K562 (cell line): ENCODE measurements at places on chromosomes 3 and 15. TPM values are rescaled to one million over a fixed set of nuclear protein-coding genes. Genes with fewer than 3 reads are reported as not detected.

DNA sequence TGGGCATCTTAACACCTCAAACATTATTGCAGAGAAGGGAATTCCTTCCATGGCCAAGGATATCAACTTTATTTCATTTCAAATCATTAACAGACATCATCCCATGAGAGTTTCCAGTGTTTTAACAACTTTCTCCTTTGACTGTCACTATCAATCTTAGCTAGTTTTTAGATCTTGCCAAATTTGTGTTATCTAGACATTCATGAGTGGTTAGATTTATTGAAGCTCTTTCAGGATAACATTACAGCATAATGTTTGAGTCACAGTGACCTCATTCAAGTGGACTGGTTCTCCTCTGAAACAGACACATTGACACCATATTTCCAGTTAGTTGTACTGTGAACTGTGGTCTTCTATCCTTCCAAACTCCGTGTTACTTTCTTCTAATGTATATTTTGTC lies 8.6 kb upstream of the TNFAIP8L3 start:
- no peak for DNase-seq

Gene WDR72
- polyA plus RNA-seq = not detected in 2 replicates

DNA sequence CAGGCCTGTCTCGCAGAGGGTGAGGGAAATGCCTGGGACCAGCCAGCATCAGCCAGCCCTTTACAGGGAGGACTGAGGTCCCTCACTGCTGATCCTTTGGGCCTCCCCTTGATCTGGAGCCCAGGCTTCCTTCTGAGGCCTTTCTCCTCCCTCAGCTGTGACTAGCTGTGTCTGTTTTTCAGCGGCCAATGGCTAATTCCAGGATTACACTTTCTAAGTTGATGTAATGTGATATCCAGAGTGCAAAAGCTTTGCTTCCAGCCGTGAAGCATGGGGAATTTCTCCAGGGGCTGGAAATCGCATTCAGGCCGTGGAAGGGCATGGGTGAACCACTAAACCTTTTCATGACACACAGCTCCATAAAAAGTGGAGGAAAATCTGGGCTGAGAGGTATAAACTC lies 157.6 kb downstream of the SHQ1 start:
- DNase-seq = no peak

Gene ELL3
- 3.0 and 3.9 TPM in 2 replicates for polyA plus RNA-seq

Gene RASGRF1
- polyA plus RNA-seq = 0.40 TPM in 1 of 2 replicates, not detected in the other

Gene ITIH1
- not detected in 2 replicates for polyA plus RNA-seq

GRCh38 chr3:52221141-52221562 lies 4.3 kb downstream of the TLR9 start:
- DNase-seq = no peak

GRCh38 chr15:81160312-81161159 lies 26.5 kb downstream of the CFAP161 start:
- DNase-seq = no peak

DNA sequence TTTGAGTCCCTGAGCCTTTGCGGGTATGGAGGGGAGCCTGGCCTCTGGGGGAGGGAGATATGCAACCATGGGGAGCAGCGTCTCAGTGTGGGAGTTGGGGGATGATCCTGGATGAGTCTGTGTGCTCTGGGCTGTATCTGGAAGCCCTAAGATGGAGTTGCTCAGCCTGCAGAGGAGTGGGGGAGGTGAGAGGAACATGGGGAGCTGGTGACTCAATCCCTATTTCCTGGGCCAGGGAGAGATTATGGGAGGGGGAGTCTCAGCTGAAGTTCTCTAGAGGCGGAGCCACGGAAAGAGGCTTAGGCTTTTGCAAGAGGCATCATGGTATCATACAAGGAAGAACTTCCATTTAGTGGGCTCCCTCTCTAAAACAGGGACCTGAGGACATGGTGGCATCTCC lies 59.5 kb upstream of the TMEM115 start:
- DNase-seq = peak; percentile 46

DNA sequence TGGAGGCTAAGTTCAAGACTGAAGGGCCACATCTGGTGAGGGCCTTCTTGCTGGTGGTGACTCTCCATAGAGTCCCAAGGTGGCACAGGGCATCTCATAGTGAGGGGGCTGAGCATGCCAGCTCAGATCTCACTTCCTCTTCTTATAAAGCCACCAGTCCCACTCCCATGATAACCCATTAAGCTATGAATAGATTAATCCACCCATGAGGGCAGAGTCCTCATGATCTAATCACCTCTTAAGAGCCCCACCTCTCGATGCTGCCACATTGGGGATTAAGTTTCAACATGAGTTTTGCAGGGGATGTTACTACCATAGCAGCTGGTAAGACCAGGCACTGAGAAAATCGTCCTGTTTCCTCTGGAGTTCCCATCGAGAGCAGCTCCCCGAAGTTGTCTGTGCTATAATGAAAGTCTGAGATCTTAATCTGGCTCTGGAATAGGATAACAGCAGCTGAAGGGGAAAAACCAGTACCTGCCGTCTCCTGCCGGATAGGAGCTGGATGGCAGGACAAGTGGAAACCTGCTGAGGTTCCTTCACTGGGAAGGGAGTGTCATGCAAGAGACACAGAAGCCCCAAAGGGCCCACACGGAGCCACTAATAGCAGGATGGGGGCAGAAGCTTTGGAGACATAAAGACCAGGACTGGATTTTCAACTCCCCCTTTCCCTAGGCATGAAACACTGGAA lies 79.5 kb upstream of the EPHB3 start:
- no peak for DNase-seq

DNA sequence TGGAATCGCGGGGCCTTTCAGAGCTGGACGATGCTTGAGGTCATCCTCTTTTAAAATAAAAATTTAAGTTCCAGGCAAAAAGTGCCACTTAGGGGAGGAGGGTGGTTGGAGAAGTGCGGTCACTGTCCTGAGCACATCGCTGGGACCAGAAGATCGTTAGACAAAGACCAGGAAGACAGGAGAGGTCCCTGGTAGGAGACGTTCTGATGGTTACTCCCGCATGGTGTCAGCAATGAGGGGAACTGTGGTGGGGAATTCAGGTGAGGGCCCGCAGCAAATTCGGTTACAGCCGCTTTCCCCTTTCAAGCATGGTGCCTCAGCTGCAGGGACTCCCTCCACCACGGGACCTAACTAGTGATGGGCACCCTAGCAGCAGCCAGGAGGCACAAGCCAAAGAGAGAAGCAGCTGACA lies 1.0 kb upstream of the ISY1 start:
- no peak for DNase-seq

Gene DUSP7
- polyA plus RNA-seq = 11.8 and 12.6 TPM in 2 replicates

- peak; percentile 80 for DNase-seq
Measured at GRCh38 chr15:89003865-89004725, 84.2 kb upstream of the ABHD2 start.

- DNase-seq = no peak
Measured at GRCh38 chr15:83283813-83284558, 478 bp downstream of the BNC1 start.

DNA sequence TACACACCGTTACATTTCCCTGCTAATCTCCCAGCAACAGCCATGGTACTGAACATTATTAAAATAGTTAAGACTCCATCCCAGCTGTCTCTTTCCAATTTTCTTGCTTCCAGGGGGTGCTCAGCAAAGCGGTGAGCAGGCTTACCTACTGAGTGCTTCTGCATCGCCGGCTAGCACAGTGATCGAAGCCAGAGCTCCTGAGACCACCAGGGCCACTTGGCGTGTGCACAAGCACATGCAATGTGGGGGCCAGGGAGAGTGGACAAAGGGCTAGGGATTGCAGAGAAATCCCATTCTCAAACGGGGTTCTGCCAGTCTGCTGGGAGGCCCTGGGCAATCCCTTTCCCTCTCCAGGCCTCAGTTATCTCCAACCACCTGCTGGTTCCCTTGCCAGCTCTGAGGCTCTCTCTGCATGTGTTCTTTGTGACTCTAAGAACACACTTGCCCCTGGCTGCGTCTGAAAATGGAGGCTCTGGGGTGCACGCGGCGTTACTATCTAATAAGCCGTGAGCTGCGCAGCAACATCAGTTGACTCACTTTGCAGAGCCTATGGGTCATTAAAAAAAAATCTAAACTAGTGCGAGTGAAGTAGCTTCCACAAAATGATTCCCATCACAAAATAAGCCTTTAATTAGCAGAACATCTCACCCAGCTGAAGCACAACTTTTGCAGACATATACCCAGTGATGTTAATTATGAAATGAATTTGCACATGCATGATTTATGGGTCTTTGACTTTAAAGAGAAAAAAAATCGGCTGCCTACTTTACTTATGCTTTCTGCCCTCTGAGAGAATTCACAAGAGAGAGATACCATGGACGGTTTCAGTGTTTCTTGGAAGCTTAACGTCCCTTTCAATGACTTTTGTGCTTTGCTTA lies 271.5 kb downstream of the TLE3 start:
- no peak for DNase-seq

- no peak for DNase-seq
Measured at GRCh38 chr3:14863333-14864100, 44.8 kb downstream of the FGD5 start.

GRCh38 chr3:172098698-172099494 lies 59.5 kb downstream of the FNDC3B start:
- DNase-seq = no peak

DNA sequence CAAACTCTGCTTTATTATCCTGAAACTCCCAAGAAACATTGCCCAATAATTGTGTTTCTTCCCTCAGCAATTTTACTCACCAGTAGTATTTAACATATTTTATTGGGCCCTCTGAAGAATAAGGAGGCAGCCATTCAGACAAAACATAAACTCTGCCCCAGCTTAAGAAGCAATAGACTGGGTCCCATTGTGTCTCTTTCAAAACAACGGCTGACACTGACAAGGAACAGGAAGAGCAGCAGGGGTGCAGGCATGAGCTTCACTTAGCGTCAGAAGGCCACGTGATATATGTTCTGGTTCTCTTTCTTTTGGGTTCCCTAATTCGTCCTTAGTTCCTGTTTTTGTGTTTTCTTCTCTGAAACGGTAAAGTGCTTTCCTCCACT lies 242.3 kb downstream of the FHIT start:
- DNase-seq = no peak

DNA sequence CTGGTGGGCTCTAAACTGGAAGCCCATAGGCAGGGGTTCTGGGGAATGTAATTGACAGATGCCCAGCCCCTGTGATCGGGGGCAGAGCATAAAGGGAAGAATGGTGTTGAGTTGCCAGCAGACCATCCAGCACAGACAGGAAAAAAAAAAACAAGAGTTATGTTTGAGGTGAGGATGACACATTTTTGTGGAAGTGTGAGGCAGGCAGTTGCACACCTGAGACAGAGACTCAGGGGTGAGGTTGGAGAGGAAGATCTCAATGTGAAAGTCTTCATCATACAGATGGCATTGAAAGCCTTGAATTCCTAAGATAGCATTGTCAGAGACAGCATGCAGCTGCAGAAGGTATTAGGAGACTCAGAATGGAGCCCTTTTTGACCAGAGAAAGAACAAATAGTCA lies 18.6 kb upstream of the ST8SIA2 start:
- DNase-seq = no peak

GRCh38 chr3:106850437-106850836 lies 526.8 kb upstream of the CCDC54 start:
- DNase-seq = no peak

- DNase-seq = no peak
Measured at GRCh38 chr3:181912384-181912783, 200.7 kb downstream of the SOX2 start.

Gene PPARG
- not detected in 2 replicates for polyA plus RNA-seq

DNA sequence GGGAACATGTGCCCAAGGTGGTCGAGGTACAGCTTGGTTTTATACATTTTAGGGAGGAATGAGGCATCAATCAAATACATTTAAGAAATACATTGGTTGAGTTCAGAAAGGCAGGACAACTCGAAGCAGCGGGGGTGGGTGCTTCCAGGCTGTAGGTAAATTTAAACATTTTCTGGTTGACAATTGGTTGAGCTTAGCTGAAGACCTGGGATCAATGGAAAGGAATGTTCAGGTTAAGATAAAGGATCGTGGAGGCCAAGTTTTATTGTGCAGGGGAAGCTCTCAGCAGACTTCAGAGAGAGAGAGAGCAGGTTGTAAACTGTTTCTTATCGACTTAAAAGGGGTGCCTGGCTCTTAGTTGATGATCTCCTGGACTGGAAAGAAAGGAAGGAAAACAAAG lies 11.3 kb downstream of the CPN2 start:
- no peak for DNase-seq
